Stimulated activated CD8-positive, alpha-beta memory T cell treated with anti-CD3 and anti-CD28 coated beads, Interleukin-7, amount 100 ng/mL, for 1 hour (primary cell): ENCODE measurements at places on chromosomes 2 and 18.

GRCh38 chr2:60529785-60530627 is 23.4 kb downstream of the BCL11A start:
- DNase-seq: no peak

GRCh38 chr18:43572163-43572562 is 294.9 kb upstream of the SYT4 start:
- no peak for DNase-seq

GRCh38 chr2:79832511-79833234 is 319.8 kb downstream of the CTNNA2 start:
- DNase-seq: no peak

- no peak for DNase-seq
These were observed 487.6 kb downstream of the METTL4 start for GRCh38 chr18:2083691-2084090.

DNA sequence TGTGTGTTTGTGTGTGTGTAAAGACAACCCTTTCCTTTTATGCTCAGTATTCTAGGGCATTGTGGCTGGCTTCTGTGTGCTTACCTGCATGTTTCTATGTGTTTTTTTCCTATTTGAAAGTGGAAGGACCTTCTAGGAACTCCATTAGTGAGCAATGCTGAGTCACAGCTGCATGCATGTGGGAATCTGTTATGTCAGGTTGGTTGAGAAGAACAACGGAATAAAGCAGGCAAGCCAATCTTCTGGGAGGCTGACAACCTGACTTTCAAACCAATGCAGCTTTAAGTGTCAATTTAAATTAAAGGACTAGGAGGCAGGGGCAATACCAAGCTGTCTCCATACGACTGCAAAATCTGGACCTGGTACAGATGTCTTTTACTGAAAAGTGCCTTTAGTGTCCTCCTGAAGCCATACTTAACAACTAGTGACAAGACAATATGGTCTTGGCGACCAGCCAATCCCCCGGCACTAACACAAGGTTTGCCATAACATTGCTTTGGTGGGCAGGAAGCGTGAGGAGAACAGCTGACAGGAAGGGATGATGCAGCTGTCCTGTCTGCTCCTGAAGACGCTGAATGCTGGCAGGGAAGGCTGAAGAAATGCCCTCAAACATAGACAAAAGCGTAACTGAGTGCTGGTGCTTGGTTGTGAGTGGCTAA is 514.7 kb upstream of the CDH7 start:
- DNase-seq: no peak
